ENCODE measurements at places on chromosomes 1 and 21. TPM values are rescaled to one million over a fixed set of nuclear protein-coding genes. Genes with fewer than 3 reads are reported as not detected.

DNA sequence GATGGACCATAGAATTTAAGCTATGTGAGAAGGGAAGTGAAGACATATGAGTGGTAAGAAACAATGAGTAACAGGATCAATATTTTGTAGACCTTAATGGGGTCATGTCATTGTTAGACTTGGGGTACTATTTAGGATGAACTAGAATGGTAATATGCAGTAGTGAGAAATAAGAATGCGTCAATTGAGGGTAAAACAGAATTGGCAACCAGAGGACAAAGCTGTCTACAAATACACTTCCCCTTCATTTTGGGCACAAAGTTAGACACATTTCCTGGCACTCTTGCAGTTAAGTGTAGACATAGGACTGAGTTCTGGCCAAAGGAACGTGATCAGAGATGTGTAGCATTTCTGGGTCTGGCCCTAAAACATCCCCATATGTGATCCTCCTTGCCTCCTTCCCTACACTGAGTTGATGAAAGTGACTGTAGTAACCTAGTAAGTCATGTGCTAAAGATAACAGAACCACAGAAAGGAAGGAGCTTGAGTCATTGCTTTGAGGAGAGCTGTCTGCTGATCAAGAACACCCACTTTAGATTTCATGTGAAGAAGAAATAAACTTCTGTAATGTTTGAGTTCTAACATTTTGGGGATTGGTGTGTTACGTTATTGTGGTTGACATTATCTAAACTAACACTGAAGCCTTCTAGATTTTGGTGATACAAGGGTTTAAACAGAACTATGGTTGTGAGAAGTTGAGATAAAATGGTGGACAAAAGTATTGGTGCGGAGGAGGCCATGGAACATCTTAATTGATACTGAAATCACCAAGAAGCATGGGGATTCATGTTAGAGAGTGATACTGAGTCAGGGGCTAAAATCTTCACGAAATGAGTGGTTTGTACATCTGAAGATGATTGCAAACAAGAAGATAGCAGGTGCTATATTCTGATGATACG is 41.7 kb downstream of the CD55 start:
- H3K27ac ChIP-seq, result no peak overlapping the region
- no peak overlapping the region for H3K4me3 ChIP-seq
- H3K27me3 ChIP-seq, result no peaks in the 10 kb centered on the region
- DNase-seq, result no peak
- peaks cover 2% of the 10 kb centered on the region for H3K36me3 ChIP-seq

DNA sequence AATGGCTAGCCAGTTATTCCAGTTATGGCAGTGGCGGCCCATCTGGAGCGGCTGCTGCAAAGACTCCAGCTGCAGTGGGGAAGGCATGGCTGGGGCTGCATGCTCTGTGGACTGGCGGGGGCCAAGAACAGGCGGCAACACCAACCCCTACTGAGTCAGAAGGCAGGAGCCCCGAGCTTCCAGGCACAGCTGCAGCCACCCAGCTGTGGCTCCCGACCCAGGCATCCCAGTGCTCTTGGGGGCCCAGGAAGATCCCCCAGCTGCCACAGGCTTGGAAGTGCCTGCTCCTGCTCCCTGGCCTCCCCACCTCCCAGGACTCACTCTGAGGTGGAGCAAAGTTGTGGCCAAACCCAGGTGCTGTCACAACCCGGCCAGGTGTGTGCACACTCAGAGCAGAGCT is 317.0 kb upstream of the RRP15 start:
- no peaks in the 10 kb centered on the region for H3K36me3 ChIP-seq
- H3K4me3 ChIP-seq, result no peak overlapping the region
- H3K27me3 ChIP-seq, result no peaks in the 10 kb centered on the region
- DNase-seq, result no peak

- no peak overlapping the region for H3K27ac ChIP-seq
- H3K4me3 ChIP-seq, result no peak overlapping the region
Measured at GRCh38 chr1:7478809-7479499, 292.1 kb upstream of the VAMP3 start.

DNA sequence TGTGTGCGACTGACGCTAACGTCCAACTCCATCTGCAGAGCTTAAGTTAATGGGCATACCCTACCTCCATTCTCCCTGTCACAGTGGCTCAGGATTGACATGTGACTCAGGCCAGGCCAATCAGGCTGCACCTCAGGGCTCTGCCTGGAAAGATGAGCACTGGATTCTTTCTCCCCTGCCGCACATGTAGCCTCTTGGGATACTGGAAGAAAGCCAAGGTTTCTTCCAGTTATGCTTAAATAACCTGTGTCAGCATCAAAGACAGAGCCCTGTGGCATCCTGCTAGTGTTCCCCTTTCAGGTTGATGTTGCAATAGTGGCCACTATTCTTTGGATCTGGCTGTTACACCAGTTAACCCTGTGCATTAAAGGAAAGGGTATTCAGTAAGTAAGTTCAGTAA is 55.0 kb upstream of the SYT6 start:
- no peaks in the 10 kb centered on the region for H3K27me3 ChIP-seq
- H3K27ac ChIP-seq, result no peak overlapping the region
- H3K4me1 ChIP-seq, result no peaks in the 10 kb centered on the region
- no peak for DNase-seq
- H3K36me3 ChIP-seq, result no peaks in the 10 kb centered on the region
- no peak overlapping the region for H3K4me3 ChIP-seq

- no peaks in the 10 kb centered on the region for H3K27me3 ChIP-seq
- peaks cover 9% of the 10 kb centered on the region for H3K4me1 ChIP-seq
Measured at GRCh38 chr1:185260611-185261010, 56.4 kb downstream of the IVNS1ABP start.

- no peaks in the 10 kb centered on the region for H3K36me3 ChIP-seq
- no peak for DNase-seq
- H3K4me1 ChIP-seq, result no peaks in the 10 kb centered on the region
- H3K27me3 ChIP-seq, result no peaks in the 10 kb centered on the region
Measured at GRCh38 chr1:77487631-77488030, 194.8 kb downstream of the ZZZ3 start.

DNA sequence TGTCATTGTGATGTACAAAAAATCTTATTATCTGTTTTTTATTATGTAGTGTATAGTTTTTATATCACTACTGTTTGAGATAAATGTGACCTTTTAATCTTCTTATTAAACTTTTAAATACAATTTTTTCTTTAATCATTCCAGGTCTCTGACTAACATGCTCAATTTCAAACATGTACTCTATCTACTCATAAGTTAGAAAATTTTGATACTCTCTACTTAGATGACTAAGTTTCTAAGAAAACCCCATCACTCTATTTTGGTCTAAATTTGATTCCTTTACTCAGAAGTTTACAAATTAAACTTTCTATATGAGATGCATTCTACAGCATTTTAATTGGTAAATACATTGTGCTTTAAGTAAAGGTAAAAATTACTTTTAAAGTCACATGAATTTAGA is 544.0 kb downstream of the PTBP2 start:
- H3K27me3 ChIP-seq, result no peaks in the 10 kb centered on the region
- H3K4me1 ChIP-seq, result no peaks in the 10 kb centered on the region
- no peaks in the 10 kb centered on the region for H3K36me3 ChIP-seq
- no peak overlapping the region for H3K27ac ChIP-seq

- no peak overlapping the region for H3K27ac ChIP-seq
- no peaks in the 10 kb centered on the region for H3K27me3 ChIP-seq
- no peaks in the 10 kb centered on the region for H3K4me1 ChIP-seq
- no peak for DNase-seq
- H3K4me3 ChIP-seq, result no peak overlapping the region
Measured at GRCh38 chr1:215777370-215777925, 210.3 kb downstream of the KCTD3 start.

GRCh38 chr21:37904856-37905255 is 11.4 kb downstream of the KCNJ6 start:
- no peaks in the 10 kb centered on the region for H3K27me3 ChIP-seq
- no peak for DNase-seq
- H3K4me3 ChIP-seq, result no peak overlapping the region
- no peaks in the 10 kb centered on the region for H3K4me1 ChIP-seq

GRCh38 chr1:208910161-208910560 is 666.0 kb upstream of the PLXNA2 start:
- H3K4me1 ChIP-seq, result no peaks in the 10 kb centered on the region
- no peak for DNase-seq
- no peaks in the 10 kb centered on the region for H3K36me3 ChIP-seq
- H3K27me3 ChIP-seq, result no peaks in the 10 kb centered on the region
- H3K4me3 ChIP-seq, result no peak overlapping the region
- H3K27ac ChIP-seq, result no peak overlapping the region

- no peaks in the 10 kb centered on the region for H3K4me1 ChIP-seq
- H3K36me3 ChIP-seq, result no peaks in the 10 kb centered on the region
- peak; percentile 46 for DNase-seq
Measured at GRCh38 chr1:88877382-88877825, 14.0 kb downstream of the GTF2B start.

DNA sequence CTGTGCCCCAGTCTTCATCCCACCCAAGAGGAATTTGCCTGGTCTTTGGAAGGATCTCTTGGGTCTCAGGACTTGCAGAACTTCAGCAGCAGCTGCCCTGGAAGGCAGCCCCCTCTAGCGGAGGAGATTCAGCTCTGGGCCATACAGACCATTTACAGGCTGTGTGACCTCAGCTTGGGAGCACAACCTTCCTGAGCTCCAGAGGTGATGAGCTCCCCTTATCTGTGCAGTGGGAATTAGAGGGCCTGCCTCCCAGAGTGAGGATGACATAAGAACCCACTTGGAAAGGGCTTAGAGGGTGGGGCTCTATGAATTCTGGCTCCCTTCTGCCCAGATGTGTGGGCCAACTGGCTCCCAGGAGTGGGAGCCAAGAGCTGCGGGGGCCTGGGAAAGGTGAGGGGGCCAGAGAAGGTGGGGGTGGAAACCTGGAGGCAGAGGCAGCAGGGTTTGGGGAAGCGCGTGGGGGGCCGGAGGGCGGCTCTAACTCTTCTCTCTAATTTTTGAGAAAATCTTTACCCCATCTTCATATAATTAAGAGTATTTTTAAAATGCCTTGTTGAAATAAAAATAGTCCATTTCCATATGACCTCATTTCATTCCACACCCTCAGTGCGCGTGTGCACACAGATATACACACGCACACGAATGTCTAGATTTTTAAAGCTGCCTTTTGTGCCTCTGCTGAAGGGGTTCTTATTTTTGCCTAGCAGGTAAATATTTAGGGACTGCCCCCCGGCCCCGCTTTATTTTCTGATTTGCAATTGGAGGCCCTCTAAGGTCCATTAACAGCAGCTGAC is 21.5 kb downstream of the EPHB2 start:
- DNase-seq, result no peak
- no peaks in the 10 kb centered on the region for H3K4me1 ChIP-seq
- H3K4me3 ChIP-seq, result no peak overlapping the region
- H3K27me3 ChIP-seq, result no peaks in the 10 kb centered on the region
- H3K27ac ChIP-seq, result no peak overlapping the region
- H3K36me3 ChIP-seq, result no peaks in the 10 kb centered on the region

- H3K27me3 ChIP-seq, result peaks cover 9% of the 10 kb centered on the region
- no peak overlapping the region for H3K4me3 ChIP-seq
Measured at GRCh38 chr1:40662151-40662550, 3.3 kb downstream of the RIMS3 start.

DNA sequence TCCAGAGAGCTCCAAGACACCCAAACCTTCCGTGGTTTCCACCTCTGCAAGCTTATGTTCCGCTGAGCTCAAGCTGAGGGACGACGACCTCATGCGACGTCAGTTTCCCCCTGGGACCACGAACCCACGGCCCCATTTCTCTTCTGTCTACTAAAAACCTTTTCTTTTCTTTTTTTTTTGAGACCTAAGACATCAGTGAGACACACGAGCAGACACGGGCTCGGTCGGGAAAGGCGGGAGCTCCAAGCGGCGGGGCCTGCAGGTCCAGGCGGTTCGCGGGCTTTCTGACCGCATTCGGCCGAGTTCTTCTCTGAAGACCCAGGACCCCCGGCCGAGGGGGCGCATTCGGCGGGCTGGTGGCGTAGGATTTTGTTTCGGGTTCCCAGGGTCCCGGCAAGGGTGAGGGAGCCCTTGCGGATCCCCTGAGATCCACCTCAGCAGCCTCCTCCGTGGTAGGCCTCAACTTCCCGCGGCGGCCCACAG is 402 bp downstream of the C21orf58 start:
- no peaks in the 10 kb centered on the region for H3K36me3 ChIP-seq
- H3K4me3 ChIP-seq, result peak overlapping the region; percentile 60
- peaks cover 29% of the 10 kb centered on the region for H3K4me1 ChIP-seq
- DNase-seq, result no peak
- peak overlapping the region; percentile 61 for H3K27ac ChIP-seq
- no peaks in the 10 kb centered on the region for H3K27me3 ChIP-seq

DNA sequence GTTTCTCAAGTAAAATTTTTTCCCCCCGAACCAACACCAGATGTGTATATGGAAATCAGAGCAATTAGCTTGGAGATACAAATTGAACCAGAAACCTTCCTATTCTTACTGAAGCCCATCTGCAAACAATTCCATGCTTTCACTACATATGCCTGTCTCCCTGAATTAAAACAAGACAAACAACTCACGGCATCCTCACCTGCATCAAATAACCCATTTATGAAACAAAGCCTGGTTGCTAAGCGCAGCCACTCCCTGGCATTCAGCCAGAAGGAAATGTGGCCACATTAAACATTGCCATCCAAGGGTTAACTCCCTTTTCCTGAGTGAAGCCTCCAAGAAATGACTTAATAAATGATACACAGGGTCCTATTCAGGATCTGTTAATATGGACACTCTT is 55.3 kb downstream of the APP start:
- H3K4me1 ChIP-seq, result peaks cover 14% of the 10 kb centered on the region
- no peaks in the 10 kb centered on the region for H3K27me3 ChIP-seq
- H3K36me3 ChIP-seq, result no peaks in the 10 kb centered on the region
- peak; percentile 73 for DNase-seq
- no peak overlapping the region for H3K27ac ChIP-seq
- H3K4me3 ChIP-seq, result no peak overlapping the region

DNA sequence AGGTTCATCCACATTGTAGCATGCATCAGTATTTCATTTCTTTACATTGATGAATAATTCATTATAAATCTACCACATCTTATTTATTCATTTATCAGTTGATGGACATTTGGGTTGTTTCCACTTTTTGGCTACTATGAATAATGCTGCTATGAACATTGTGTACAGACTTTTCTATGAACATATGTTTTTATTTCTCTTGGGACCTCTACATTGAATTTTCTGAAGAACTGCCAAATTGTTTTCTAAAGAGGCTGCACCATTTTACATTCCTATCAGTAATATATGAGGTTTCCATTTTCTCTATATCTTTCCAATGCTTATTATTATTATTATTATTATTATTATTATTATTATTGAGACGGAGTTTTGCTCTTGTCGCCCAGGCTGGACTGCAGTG is 81.3 kb upstream of the SELENON start:
- H3K27me3 ChIP-seq, result peaks cover 9% of the 10 kb centered on the region
- H3K27ac ChIP-seq, result no peak overlapping the region
- H3K4me3 ChIP-seq, result no peak overlapping the region
- no peaks in the 10 kb centered on the region for H3K36me3 ChIP-seq
- DNase-seq, result no peak
- H3K4me1 ChIP-seq, result no peaks in the 10 kb centered on the region

- peaks cover 10% of the 10 kb centered on the region for H3K4me1 ChIP-seq
- peak; percentile 69 for DNase-seq
- no peaks in the 10 kb centered on the region for H3K36me3 ChIP-seq
- H3K27me3 ChIP-seq, result no peaks in the 10 kb centered on the region
Measured at GRCh38 chr1:178126741-178127185, 32.9 kb downstream of the RASAL2 start.

GRCh38 chr1:200282497-200283122 is 127.2 kb downstream of the ZNF281 start:
- no peak overlapping the region for H3K27ac ChIP-seq
- DNase-seq, result no peak
- H3K27me3 ChIP-seq, result peaks cover 3% of the 10 kb centered on the region

Gene ASCL5
- not detected for total RNA-seq

Gene CASQ1
- total RNA-seq, result not detected

Gene NES
- 269 TPM for total RNA-seq

Gene MMP23B
- 5.3 TPM for total RNA-seq

Gene TRIM58
- not detected for total RNA-seq

Gene OR2L8
- total RNA-seq, result not detected

Gene BCAN
- total RNA-seq, result not detected

Gene ERO1B
- 5.1 TPM for total RNA-seq

Gene RAB7B
- total RNA-seq, result not detected
